ENCODE measurements at places on chromosomes 16 and 17. TPM values are rescaled to one million over a fixed set of nuclear protein-coding genes. Genes with fewer than 3 reads are reported as not detected.

SLC47A2 gene
- not detected for total RNA-seq

TIMM22 gene
- 13.4 TPM for total RNA-seq

ABCA9 gene
- total RNA-seq = 10.0 TPM

CDIP1 gene
- total RNA-seq = 6.8 TPM

TRIM47 gene
- 12.3 TPM for total RNA-seq

ABCA6 gene
- 9.9 TPM for total RNA-seq

USP43 gene
- under 0.01 TPM for total RNA-seq

SLC13A2 gene
- total RNA-seq = not detected

HBA2 gene
- total RNA-seq = not detected

SYCE1L gene
- 0.46 TPM for total RNA-seq

SEC14L5 gene
- 0.28 TPM for total RNA-seq

PRSS36 gene
- total RNA-seq = 0.09 TPM

UBB gene
- total RNA-seq = 4,718 TPM

TVP23A gene
- total RNA-seq = not detected

ERN1 gene
- total RNA-seq = 10.0 TPM

CCL1 gene
- total RNA-seq = not detected

KRT12 gene
- not detected for total RNA-seq

EVI2A gene
- total RNA-seq = 1.00 TPM

MAPT gene
- 0.18 TPM for total RNA-seq

GPR179 gene
- total RNA-seq = under 0.01 TPM

PIMREG gene
- 4.3 TPM for total RNA-seq

HSF5 gene
- total RNA-seq = not detected

VAT1L gene
- 30.9 TPM for total RNA-seq

HOXB3 gene
- total RNA-seq = under 0.01 TPM

FBF1 gene
- 15.0 TPM for total RNA-seq

ASGR1 gene
- total RNA-seq = 0.37 TPM

SYT17 gene
- total RNA-seq = under 0.01 TPM

RPL38 gene
- 4,794 TPM for total RNA-seq

CES4A gene
- total RNA-seq = 2.3 TPM

PYY gene
- total RNA-seq = not detected

TP53TG3C gene
- total RNA-seq = not detected

RNF157 gene
- total RNA-seq = 0.28 TPM

MC1R gene
- total RNA-seq = 4.3 TPM

BCAR1 gene
- total RNA-seq = 36.0 TPM

CETP gene
- total RNA-seq = not detected

MEOX1 gene
- under 0.01 TPM for total RNA-seq

SLFN14 gene
- not detected for total RNA-seq

ORMDL3 gene
- 57.9 TPM for total RNA-seq

CHAD gene
- not detected for total RNA-seq

CBFA2T3 gene
- total RNA-seq = not detected

CD300H gene
- not detected for total RNA-seq

CHMP6 gene
- 9.8 TPM for total RNA-seq

PABPN1L gene
- total RNA-seq = not detected

NOB1 gene
- 21.8 TPM for total RNA-seq

SRCIN1 gene
- total RNA-seq = not detected

SCN4A gene
- under 0.01 TPM for total RNA-seq

GAN gene
- total RNA-seq = 11.3 TPM

EPN3 gene
- not detected for total RNA-seq

PPP1R1B gene
- total RNA-seq = not detected

All from smooth muscle cell of bladder (primary cell).